ENCODE measurements at places on chromosomes 16 and 17.

- DNase-seq = no peak
These were observed at the start of gene CLDN9 for GRCh38 chr16:3012828-3013420. Gene CLDN9 (plus strand): TSS chr16:3012923. CDS start chr16:3013363, 440 bp downstream.

- no peak for DNase-seq
These were observed 31.7 kb downstream of the DRC3 start for GRCh38 chr17:18004345-18004744.

DNA sequence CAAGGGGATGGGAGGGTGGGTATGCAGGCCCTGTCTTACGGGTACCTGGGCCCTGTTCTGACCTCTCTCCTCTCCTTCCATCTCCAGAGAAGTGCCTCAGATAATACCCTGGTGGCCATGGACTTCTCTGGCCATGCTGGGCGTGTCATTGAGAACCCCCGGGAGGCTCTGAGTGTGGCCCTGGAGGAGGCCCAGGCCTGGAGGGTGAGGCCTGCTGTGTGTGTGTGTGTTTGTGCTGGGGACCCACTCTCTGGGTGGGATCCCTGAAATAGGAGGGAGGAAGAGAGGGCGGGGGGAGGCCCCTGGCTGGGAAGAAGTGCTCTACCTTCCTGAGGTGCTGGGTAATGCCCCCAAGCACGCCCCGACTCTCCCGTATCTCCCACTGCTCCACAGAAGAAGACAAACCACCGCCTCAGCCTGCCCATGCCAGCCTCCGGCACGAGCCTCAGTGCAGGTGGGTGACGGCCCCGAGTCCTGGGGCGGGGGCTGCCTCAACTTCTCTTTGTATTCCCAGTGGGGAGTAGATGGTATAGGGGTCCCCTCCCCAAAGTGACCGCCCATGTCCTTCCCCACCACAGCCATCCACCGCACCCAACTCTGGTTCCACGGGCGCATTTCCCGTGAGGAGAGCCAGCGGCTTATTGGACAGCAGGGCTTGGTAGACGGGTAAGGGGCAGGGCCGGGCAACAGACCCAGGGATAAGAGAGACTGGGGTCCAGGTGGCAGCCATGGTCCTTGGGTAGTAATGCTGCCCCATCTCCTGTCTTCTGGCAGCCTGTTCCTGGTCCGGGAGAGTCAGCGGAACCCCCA lies 7.8 kb downstream of the GRB7 start:
- no peak for DNase-seq

DNA sequence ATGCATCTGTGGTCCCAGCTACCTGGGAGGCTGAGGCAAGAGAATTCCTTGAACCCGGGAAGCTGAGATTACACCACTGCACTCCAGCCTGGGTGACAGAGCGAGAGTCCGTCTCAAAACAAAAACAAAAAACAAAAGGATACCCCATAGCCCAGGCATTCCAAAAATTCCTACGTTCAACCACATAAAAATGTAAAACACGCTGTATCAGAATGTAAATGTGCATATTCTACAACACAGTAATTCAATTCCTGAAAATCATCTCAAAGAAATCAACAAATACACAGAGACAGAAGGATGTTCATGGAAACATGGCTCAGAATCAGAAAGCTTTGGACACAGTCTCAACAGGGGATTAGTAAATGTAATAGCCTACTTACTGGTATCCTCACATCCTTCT lies 33.0 kb downstream of the COG7 start:
- no peak for DNase-seq

- DNase-seq = no peak
These were observed 33.5 kb downstream of the TK2 start for GRCh38 chr16:66516509-66516807.

- peak; percentile 46 for DNase-seq
These were observed 8.7 kb downstream of the CCL17 start for GRCh38 chr16:57413301-57413730.

- no peak for DNase-seq
These were observed 25.8 kb upstream of the CPNE2 start for GRCh38 chr16:57066625-57067024.

Measured in inflammatory macrophage (primary cell).